ENCODE measurements at places on chromosomes 2 and 18.

- DNase-seq = no peak
Measured at GRCh38 chr2:201204655-201205514, 21.9 kb downstream of the CASP10 start.

- no peak for DNase-seq
Measured at GRCh38 chr2:64367444-64368232, 86.3 kb upstream of the LGALSL start.

DNA sequence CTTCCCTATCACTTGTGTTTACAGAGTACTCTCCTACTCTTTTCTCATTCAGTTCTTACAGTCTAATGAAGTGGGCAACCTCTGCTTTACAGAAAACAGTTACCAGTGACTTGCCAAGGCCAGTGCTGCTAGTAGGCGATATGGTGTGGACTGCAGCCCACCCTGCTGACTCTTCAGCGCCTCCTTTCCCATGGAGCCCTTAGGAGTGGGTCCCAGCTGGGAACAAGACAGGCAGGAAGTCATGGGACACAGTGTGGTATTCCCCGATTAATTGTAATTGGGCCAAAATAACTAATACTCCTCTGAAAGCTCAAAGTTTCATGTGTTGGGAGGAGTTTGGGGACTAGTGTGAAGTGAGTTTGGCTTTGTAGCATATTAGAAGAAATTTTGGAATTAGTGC lies 120.1 kb upstream of the EML6 start:
- no peak for DNase-seq

- DNase-seq = no peak
Measured at GRCh38 chr18:9874728-9875127, 11.0 kb upstream of the TXNDC2 start.

DNA sequence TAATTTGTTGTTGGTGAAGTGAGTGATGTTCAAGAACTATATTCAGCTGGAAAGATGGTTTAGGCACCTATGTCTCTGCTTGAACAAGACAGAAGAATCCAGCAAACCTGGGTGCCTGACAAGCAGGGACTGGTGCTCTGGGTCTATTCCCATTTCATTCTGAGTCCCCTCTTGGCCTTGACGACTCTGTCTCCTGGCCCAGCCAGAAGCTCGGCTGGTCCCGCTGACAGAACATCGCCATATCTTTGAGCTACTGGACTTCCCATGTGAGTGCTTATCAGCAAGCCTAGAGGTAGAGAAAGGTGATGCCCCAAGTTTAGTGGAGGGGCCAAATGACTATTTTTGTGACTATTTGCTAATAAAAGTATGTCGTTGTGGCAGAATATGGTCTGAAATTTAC lies 48.2 kb downstream of the SDC1 start:
- DNase-seq = no peak

- DNase-seq = no peak
Measured at GRCh38 chr18:13548966-13549879, 177.1 kb downstream of the FAM210A start.

DNA sequence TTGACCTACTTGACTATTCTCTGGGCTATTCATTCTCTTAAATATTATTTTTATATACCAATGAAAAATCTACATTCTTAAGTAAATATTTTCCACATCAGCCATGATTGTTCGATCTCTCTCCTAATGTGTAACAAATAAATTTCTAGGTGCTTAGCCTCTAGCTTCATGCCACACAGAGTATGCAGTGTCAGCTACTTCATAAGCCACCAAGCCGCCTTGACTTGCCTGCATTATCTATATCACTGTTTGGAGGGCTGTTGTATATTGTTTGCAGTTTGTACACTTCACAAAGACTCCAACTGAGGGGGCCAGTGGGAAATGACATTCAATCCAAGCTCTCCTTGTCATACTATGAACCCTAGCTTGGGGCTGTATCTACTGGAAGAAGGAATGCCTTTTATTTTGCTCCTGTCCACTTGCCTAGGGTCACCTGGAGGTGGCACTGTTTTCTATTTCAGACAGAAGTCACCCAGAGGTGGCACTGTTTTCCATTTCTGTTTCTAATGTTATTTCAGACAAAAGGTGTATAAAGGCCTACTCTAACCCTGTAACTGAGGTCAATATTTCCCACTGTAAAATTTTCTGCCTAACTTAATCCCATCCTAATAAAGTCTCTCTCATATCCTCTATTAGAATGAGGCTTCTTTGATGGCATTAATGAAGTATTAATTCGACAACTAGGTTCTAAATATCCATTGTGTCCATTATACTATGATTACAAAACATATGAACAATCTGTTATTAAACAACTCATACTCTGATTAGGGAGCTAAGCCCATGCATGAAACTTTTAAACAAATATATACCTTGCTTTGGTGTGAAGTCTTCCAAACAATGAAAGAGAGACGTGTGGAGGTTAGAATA lies 36.4 kb downstream of the COL5A2 start:
- peak; percentile 66 for DNase-seq

DNA sequence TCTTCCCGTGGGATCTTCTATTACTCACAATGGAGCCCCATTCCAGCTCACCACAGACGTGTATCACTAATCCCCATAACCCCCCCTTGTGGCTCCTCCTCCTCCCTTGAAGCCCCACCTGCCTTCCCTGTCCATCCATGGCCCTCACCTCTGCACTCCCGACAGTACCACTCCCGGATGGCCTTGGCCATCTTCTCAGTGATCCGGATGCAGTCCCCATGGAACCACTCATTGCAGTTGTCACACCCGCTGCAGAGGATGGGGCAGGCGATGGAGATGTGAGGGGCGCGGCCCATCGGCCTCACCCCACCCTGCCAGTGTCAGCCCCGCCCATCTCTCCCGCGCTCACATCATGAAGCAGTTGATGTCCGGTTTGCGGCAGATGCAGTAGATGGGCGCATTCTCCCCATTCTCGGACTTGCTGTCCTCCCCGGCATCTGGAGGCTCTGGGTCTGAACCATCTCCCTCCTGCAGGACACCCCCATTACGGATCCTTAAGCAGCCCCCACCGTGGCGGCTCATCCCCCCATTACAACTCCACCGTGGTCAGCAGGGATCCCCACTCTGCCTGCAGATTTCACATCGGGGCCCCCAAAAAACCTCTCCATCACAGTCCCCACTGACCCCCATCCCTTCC lies 983 bp downstream of the CXXC1 start:
- DNase-seq = peak; percentile 53
